Activated naive CD4-positive, alpha-beta T cell treated with Interleukin-2 at 50 U/mL for 16 hours (primary cell): ENCODE measurements at places on chromosomes 1 and 21.

GRCh38 chr1:31348449-31348848 lies 24.4 kb downstream of the FABP3 start:
- no peak for DNase-seq

GRCh38 chr21:23455676-23456075 lies 2151.6 kb downstream of the MRPL39 start:
- DNase-seq, result no peak

- no peak for DNase-seq
Observed at GRCh38 chr1:18199462-18199861, 91.9 kb downstream of the IGSF21 start.

- DNase-seq, result no peak
Observed at GRCh38 chr1:51203874-51204245, 32.2 kb upstream of the RNF11 start.

- DNase-seq, result no peak
Observed at GRCh38 chr1:223674119-223674890, 8.8 kb upstream of the CAPN8 start.

GRCh38 chr1:93093332-93094006 lies 14.4 kb downstream of the MTF2 start:
- no peak for DNase-seq

- no peak for DNase-seq
Observed at GRCh38 chr1:118039170-118039569, 109.6 kb downstream of the WDR3 start.

GRCh38 chr1:32773018-32773763 lies 44.0 kb downstream of the YARS1 start:
- DNase-seq, result peak; percentile 75

DNA sequence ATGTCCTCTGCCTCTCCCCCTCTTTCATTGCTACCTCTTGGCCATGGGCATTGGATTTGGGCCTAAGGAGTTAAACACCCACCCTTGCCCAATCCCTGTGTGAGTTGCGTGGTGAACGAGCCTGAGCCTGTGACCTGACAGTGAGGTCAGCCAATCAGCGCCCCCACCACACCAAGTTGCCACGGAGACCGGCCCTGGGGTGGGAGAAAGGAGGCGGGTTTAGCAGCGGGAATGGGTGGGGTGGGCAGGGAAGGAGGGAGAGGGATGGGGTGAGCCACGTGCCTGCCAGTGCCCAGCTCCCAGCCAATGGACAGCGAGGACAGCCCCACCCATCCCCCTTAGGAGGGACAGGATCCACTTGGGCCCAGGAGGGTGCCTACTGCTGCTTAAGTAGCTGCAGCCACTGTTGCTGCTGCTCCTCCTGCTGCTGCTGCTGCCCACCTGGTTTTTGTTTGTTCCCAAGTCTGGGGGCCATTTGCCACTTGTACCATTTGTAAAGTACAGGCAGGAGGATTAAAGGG lies 9.5 kb downstream of the ZBTB7B start:
- DNase-seq, result peak; percentile 37

DNA sequence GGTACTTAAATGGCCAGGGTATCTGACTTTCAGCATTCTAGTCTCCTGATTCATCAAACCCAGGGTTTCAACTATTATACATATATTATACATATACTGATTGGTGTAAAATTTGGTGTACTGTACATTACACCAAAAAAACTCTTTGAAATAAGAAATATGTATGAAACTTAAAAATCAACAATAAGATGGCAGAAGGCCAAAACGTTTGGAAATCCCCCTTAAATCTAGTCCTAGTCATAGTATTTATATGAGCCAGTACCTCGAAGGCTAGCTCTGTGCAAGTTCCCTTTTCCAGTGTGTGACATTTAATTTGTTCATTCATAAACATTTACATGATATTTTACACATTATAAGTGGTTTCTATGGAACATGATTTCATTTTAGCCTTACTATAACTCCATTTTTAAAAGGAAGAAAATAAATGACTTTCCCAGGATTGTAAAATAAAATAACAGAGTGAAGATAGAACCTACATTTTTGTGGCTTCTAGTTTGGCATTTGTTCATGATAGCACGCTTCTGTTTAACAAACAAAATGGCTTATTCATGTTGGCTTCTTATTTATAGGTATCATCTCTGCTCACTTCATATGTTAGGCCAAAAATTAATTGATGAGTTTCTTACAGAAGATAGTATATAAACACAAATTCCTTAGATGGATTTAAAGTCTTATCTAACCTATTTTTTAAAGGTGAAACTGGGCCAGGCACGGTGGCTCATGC lies 18.8 kb upstream of the ZNF281 start:
- no peak for DNase-seq

GRCh38 chr1:214549604-214550003 lies 1.8 kb downstream of the PTPN14 start:
- no peak for DNase-seq

DNA sequence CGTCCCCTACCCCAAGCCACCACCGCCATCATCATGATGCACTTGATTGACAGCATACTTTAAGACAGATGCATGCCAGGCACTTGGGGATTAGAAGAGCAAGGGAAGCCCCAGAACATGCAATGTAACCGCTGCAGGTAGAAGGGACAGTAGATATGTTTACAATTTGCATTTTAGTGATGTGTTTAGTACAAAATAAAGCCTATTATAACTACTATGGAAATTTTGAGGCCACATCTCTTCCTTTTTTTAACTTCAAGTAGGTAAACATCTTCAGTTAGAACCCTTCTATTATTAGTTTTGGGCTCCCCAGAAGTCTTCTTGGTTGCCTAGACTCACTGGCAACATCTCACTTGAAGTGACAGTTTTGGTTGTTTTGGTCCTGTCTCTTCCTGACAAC lies 25.3 kb downstream of the CR1L start:
- no peak for DNase-seq
